ENCODE measurements at places on chromosomes 16 and 17. TPM values are rescaled to one million over a fixed set of nuclear protein-coding genes. Genes with fewer than 3 reads are reported as not detected.

GRCh38 chr17:7070712-7071111, 9.3 kb downstream of the CLEC10A start:
- no peak overlapping the region for H3K27ac ChIP-seq
- no peak overlapping the region for H3K4me3 ChIP-seq
- no peaks in the 10 kb centered on the region for H3K27me3 ChIP-seq
- H3K36me3 ChIP-seq: no peaks in the 10 kb centered on the region
- no peak for DNase-seq
- H3K4me1 ChIP-seq: no peaks in the 10 kb centered on the region

GRCh38 chr16:84737192-84738011, 37.6 kb downstream of the USP10 start:
- no peak overlapping the region for H3K4me3 ChIP-seq
- H3K36me3 ChIP-seq: peaks cover 5% of the 10 kb centered on the region
- DNase-seq: no peak
- H3K27me3 ChIP-seq: no peaks in the 10 kb centered on the region
- peak overlapping the region; percentile 22 for H3K27ac ChIP-seq

DNA sequence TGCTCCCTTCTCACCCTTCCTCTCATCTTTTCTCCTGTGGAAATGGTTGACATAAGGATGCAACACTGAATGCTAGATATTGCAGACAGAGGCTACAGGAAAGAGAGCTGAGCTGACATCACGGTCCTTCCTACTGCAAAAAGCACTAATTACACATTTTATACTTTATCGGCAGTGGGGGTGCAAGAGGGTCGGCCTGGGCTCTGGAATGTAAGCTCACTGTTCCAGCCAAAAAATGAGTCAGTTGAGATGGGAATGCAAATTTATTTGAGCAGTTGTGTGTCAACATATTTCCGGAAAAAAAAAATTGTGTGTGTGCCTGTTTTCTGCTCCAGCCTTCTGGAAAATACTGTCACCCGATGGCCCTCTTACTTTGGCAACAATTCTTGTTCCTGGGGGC, 14.1 kb upstream of the MRTFB start:
- no peaks in the 10 kb centered on the region for H3K27me3 ChIP-seq
- H3K27ac ChIP-seq: no peak overlapping the region
- no peaks in the 10 kb centered on the region for H3K36me3 ChIP-seq
- no peak for DNase-seq
- no peak overlapping the region for H3K4me3 ChIP-seq
- no peaks in the 10 kb centered on the region for H3K4me1 ChIP-seq

GRCh38 chr17:1474402-1475189, 17.9 kb downstream of the MYO1C start:
- no peak for DNase-seq
- H3K4me1 ChIP-seq: peaks cover 4% of the 10 kb centered on the region
- no peaks in the 10 kb centered on the region for H3K36me3 ChIP-seq
- no peak overlapping the region for H3K4me3 ChIP-seq

DNA sequence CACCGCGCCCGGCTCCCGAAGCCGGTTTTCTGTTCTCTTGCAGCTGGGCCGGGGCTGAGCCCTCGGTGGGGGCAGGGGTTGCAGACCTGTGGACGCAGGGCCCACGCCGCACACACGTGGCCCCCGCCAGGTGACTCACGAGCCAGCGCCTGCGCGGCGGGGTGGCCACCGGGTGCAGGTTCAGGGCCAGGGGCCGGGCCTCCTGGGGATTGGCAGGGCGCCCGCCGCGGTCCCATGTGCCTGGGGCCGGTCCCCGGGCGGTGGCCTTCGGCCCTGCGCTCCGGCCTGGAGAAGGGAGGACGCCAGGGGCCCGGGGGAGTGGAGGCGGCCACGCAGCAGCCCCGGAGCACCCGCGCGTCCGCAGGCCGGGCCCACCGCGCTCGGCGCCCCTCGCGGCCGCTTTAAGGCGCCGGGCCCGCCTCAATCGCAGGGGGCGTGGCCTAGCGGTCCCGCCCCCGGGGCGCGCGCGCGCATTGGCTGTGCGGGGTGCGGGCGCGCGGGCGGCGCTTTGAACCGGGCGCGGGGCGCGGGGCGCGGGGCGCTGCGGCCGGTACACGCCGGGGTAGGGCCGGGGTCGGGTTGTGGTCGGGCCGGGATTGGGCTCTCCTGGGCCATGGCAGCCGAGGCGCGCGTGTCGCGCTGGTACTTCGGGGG, at the start of gene SLC25A10:
Gene SLC25A10 (plus strand): TSS at position 471 of the 654 bp plus-strand sequence. CDS start 143 bp downstream, at position 614.
- peak; percentile 93 for DNase-seq
- no peaks in the 10 kb centered on the region for H3K36me3 ChIP-seq
- peak within 1 kb of the TSS; percentile 94 for H3K4me3 ChIP-seq
- H3K27ac ChIP-seq: no peak within 1 kb of the TSS

- H3K36me3 ChIP-seq: no peaks in the 10 kb centered on the region
- no peak overlapping the region for H3K4me3 ChIP-seq
- H3K27ac ChIP-seq: no peak overlapping the region
- DNase-seq: no peak
- H3K4me1 ChIP-seq: no peaks in the 10 kb centered on the region
These were observed 7.7 kb downstream of the TEPSIN start for GRCh38 chr17:81231121-81231645.

GRCh38 chr16:62889097-62889496, 852.9 kb upstream of the CDH8 start:
- H3K4me3 ChIP-seq: no peak overlapping the region
- H3K36me3 ChIP-seq: peaks cover 2% of the 10 kb centered on the region
- DNase-seq: no peak
- H3K4me1 ChIP-seq: no peaks in the 10 kb centered on the region
- H3K27me3 ChIP-seq: no peaks in the 10 kb centered on the region
- no peak overlapping the region for H3K27ac ChIP-seq

GRCh38 chr17:67442787-67443624, 65.9 kb downstream of the PITPNC1 start:
- peak; percentile 26 for DNase-seq
- peaks cover 51% of the 10 kb centered on the region for H3K4me1 ChIP-seq
- H3K36me3 ChIP-seq: no peaks in the 10 kb centered on the region
- no peak overlapping the region for H3K4me3 ChIP-seq

DNA sequence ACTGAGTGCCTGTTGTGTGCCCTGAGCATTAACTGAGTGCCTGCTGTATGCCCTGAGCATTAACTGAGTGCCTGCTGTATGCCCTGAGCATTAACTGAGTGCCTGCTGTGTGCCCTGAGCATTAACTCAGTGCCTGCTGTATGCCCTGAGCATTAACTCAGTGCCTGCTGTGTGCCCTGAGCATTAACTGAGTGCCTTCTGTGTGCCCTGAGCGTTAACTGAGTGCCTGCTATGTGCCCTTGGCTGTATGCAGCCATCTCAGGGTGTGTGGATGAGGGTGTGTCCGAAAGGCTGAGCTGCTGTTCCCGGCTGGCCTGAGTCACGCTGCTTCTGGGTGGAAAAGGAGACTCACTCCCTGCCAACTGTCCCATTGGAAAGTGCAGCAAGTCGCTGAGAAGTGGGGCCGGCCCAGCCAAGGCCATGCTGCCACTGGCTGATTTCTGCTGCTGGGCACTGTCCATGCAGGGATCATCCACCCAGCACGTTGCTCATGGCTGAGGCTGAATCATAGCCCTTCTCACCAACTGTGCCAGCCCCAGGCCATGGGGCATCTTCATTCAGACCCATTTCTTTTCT, 113.8 kb downstream of the OR1D5 start:
- no peaks in the 10 kb centered on the region for H3K4me1 ChIP-seq
- H3K27me3 ChIP-seq: no peaks in the 10 kb centered on the region
- H3K27ac ChIP-seq: no peak overlapping the region
- DNase-seq: no peak

- DNase-seq: no peak
- H3K4me1 ChIP-seq: peaks cover 62% of the 10 kb centered on the region
- H3K4me3 ChIP-seq: no peak overlapping the region
- H3K36me3 ChIP-seq: no peaks in the 10 kb centered on the region
- H3K27me3 ChIP-seq: no peaks in the 10 kb centered on the region
- H3K27ac ChIP-seq: no peak overlapping the region
These were observed 239.1 kb downstream of the SEC14L1 start for GRCh38 chr17:77379832-77380231.

DNA sequence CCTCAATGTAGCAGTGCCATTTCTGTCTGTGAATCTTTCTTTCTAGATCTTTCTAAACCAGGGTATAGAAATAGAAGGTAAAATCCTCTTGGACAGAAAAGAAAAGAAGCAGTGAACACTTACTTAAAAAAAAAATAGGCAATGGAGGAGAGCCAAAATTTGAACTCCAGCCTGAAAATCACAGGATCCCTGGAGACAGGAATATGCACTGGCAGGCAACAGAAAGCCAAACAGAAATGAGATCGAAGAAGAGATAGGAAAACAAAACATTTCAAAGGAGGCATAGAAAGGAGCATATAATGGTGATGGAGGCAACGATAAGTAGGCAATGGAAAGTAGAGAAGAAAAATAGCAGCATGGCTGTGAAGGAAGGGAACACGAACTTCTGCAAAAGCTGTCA, 253.7 kb upstream of the HSBP1 start:
- H3K4me1 ChIP-seq: peaks cover 19% of the 10 kb centered on the region
- H3K27me3 ChIP-seq: no peaks in the 10 kb centered on the region
- no peak for DNase-seq
- H3K36me3 ChIP-seq: no peaks in the 10 kb centered on the region
- no peak overlapping the region for H3K4me3 ChIP-seq

- no peaks in the 10 kb centered on the region for H3K4me1 ChIP-seq
- H3K27me3 ChIP-seq: no peaks in the 10 kb centered on the region
- H3K36me3 ChIP-seq: no peaks in the 10 kb centered on the region
- no peak overlapping the region for H3K4me3 ChIP-seq
- no peak overlapping the region for H3K27ac ChIP-seq
These were observed 23.7 kb upstream of the SOX9 start for GRCh38 chr17:72097144-72097543.

- DNase-seq: no peak
- no peaks in the 10 kb centered on the region for H3K27me3 ChIP-seq
- H3K27ac ChIP-seq: no peak overlapping the region
- H3K36me3 ChIP-seq: no peaks in the 10 kb centered on the region
- no peak overlapping the region for H3K4me3 ChIP-seq
These were observed 34.2 kb downstream of the ITGAE start for GRCh38 chr17:3766779-3767178.

- no peak overlapping the region for H3K27ac ChIP-seq
- no peak overlapping the region for H3K4me3 ChIP-seq
- H3K36me3 ChIP-seq: no peaks in the 10 kb centered on the region
- peaks cover 5% of the 10 kb centered on the region for H3K4me1 ChIP-seq
- no peak for DNase-seq
- H3K27me3 ChIP-seq: no peaks in the 10 kb centered on the region
These were observed 282.3 kb upstream of the CCL2 start for GRCh38 chr17:33972763-33973162.

DNA sequence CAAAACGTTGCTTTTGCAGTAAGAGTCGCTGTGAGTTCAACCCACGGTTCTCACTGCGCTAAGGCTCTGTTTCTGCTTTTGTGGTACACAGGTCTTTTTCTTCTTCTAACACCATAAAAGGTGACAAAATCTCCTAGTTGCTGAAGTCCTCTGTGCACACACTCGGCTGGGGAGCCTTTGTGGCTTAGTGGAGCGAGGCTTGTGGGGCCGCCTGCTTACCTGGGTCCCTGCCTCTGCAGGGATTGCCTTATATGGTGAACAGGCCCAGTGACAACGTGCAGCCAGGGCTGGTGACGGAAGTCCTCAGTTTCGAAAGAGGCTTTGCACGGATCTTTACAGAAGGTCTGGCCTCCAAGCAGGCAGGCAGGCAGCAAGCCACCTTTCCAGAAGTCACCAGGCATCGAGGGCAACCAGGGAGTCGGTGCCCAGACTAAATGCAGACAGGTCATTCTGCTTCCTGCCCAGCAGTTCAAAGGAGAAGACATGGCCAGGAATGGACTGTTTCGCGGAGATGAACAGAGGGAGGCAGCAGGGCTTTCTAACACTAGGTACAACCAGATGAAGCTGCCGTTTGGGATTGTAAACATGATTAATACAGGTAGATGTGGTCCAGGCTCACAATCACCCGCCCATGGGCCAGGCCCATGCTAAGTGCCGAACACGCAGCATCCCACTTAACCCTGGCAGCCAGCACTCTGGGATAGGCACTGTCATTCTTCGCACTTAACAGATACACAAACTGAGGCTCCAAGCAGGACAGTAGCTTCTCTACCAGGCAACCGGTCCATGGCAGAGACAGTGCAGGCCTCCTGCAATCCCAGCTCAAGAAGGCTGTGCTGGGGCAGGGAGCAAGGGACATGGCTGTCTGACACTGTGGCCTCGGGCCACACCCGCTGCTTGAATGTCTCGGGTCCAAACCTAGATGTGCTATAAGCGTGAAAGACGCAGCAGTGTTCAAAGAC, 10.7 kb upstream of the MEAK7 start:
- DNase-seq: peak; percentile 50
- peak overlapping the region; percentile 59 for H3K27ac ChIP-seq
- peaks cover 21% of the 10 kb centered on the region for H3K4me1 ChIP-seq
- no peaks in the 10 kb centered on the region for H3K27me3 ChIP-seq

DNA sequence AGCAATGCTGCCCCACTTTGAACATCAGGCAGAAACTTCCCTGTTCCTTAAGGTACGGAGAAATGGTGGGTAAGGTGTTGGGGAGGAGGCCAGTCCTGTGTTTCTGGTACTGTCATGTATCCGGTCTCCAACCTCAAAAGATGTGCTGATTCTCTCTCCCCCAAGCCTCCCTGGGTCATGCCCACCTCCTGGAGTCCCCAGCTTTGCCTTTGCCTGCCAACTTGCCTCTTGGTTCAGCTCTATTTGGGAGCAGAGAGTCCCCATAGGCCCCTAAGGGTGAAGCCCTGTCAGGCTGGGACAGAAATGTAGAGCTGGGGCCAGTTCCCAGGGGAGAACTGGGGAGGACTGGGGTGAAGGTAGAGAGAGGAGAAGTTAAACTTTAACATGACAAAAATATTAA, 1.6 kb upstream of the TBX21 start:
- peaks cover 6% of the 10 kb centered on the region for H3K4me1 ChIP-seq
- no peak overlapping the region for H3K27ac ChIP-seq
- no peak for DNase-seq
- H3K36me3 ChIP-seq: no peaks in the 10 kb centered on the region
- peaks cover 74% of the 10 kb centered on the region for H3K27me3 ChIP-seq

GRCh38 chr16:88347656-88348376, 34.9 kb upstream of the ZNF469 start:
- H3K4me3 ChIP-seq: no peak overlapping the region
- no peak for DNase-seq
- H3K27me3 ChIP-seq: no peaks in the 10 kb centered on the region
- H3K4me1 ChIP-seq: no peaks in the 10 kb centered on the region
- no peaks in the 10 kb centered on the region for H3K36me3 ChIP-seq

DNA sequence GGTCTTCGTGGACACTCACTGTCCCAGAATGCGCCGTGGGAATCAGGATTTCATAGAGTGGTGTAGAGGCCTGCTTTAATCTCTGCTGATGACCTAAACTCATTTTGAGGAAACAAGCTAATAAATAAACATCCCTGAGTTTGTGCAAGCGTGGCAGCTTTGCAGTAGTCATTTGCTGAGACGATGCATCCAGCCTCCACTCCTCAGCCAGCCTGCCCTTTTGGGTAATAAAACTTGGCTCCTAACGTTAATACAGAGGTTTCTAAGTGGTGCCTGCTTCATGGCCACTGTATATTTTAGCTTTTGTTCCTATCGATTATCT, 1.3 kb downstream of the DGKE start:
- peaks cover 10% of the 10 kb centered on the region for H3K4me1 ChIP-seq
- peak overlapping the region; percentile 72 for H3K4me3 ChIP-seq
- H3K36me3 ChIP-seq: no peaks in the 10 kb centered on the region
- peaks cover 46% of the 10 kb centered on the region for H3K27me3 ChIP-seq
- DNase-seq: no peak

Gene SDR42E1
- total RNA-seq: 0.37 TPM

Gene KRTAP17-1
- total RNA-seq: not detected

Gene AANAT
- not detected for total RNA-seq

Gene PPL
- 1.0 TPM for total RNA-seq

Gene IL32
- total RNA-seq: 1.4 TPM

Gene SLC2A4
- total RNA-seq: 1.7 TPM

Gene SPNS2
- 0.34 TPM for total RNA-seq

Gene UNC119
- total RNA-seq: 61.4 TPM

Gene SLFN14
- total RNA-seq: not detected

Gene ITGAX
- total RNA-seq: not detected

Gene CDK5RAP3
- 168 TPM for total RNA-seq
